ENCODE measurements at places on chromosomes 1 and 21. TPM values are rescaled to one million over a fixed set of nuclear protein-coding genes. Genes with fewer than 3 reads are reported as not detected.

Gene MATN1
- 0.36 TPM for total RNA-seq

Gene FLG2
- not detected for total RNA-seq

Gene SHISA4
- 14.3 TPM for total RNA-seq

Gene TSPAN1
- total RNA-seq = not detected

GRCh38 chr1:207985996-207986395 is 75.1 kb upstream of the CD34 start:
- no peak for DNase-seq

DNA sequence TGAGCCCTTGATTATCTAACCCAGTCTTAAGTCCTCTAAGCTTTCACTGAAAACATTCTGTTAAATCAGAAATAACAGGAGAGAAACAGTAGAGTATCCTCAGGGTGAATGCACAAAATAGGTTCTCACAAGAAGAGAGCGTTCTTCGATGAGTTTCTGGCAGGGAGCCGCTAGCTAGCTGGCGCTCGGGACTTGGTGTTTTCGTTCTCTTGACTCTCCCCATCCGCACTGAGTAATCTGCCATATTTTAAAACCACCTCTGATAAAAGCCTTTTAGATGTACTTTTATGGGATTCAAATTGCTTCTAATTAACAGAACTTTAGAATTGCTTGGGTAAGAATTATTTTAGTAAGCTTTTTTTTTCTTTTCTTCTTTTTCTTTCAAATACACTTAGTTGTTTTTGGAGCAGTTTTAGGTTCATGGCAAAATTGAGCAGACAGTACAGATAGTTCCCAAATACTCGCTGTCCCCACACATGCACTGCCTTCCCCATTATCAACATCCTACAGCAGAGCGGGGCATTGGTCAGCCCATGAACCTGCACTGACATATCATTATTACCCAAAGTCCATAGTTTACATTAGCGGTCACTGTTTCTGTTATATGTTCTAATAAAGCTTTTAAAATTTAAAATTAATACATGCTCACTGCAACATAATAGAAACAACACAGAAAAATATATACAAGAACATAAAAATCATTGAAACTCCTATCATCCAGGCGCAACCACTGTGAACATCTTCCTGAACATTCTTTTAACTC is 35.4 kb downstream of the PRDM2 start:
- DNase-seq = no peak

- DNase-seq = no peak
Observed at GRCh38 chr1:181484821-181485220, 1.5 kb downstream of the CACNA1E start.

- DNase-seq = no peak
Observed at GRCh38 chr1:76690766-76691165, 176.5 kb upstream of the ST6GALNAC5 start.

GRCh38 chr1:204618148-204618760 is 67.3 kb downstream of the LRRN2 start:
- DNase-seq = no peak

DNA sequence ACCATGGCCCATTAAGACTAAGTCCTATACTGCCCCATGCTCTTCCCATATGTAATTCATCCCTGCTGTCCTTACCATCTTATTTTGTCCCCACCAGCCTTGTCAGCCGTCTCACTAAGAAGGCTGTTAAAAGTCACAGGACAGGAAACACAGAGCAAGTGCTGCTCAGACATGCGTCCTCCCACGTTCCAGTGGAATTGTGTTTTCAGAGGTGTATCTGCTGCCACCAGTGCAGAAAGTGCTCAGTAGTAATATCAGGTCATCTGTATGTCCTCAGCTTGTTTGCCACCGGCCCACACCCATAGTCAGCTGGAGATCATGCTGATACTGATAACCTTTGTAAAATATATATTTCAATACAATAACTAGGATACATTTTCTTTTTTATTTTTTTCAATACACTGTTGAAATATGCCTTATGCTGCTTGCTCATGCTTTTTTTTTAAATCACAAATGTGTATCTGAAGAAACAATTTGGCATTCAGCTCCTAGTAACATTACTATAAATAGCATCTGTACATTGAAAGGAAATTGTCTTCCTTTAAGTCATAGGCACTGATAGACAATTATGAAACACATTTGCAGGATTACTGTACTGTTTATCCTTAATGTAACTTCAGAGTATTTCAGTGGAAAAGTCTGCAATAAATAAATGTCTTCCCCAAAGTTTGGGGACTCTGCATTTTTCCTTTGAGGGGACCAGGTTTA is 156.9 kb downstream of the EDEM3 start:
- no peak for DNase-seq
